ENCODE measurements at places on chromosomes 3 and 15.

GRCh38 chr3:32969656-32970055 lies 18.2 kb downstream of the CCR4 start:
- DNase-seq = no peak

GRCh38 chr3:43152649-43153048 lies 46.8 kb upstream of the POMGNT2 start:
- DNase-seq = peak; percentile 9

GRCh38 chr15:66023311-66023972 lies 154.2 kb downstream of the RAB11A start:
- no peak for DNase-seq

- no peak for DNase-seq
These were observed 145.8 kb downstream of the CBLB start for GRCh38 chr3:105722943-105723556.

DNA sequence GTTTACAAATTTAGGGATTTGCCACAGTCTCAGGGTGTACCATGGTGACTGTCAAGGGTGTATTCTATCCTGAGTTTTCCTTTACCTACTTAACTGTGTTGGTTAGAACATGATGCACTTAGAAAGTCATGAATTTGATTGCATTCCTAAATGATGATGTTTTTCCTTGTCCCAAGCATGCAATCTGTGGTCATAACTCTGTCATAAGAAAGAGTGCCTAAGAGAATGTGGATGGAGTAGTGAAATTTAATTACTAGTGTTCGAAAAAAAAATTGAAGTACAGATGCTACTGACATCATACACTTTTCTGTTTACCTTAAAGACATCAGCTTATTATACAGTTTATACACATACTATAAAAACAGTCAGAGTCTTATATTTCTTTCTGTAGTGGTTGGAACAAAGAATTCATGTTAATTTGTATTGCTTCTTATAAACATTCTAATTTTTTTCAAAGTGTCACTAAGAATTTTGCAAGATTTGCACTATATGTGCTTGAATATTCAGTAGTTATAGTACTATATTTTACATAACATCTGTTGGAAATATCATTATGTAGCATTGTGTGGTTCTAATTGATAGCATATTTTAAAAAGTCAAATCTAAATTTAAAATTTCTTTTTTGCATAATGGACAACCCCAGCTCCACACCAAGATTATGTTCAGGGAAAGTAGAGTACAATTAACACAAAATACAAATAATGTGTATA lies 231.3 kb upstream of the KCNMB2 start:
- DNase-seq = peak; percentile 85

DNA sequence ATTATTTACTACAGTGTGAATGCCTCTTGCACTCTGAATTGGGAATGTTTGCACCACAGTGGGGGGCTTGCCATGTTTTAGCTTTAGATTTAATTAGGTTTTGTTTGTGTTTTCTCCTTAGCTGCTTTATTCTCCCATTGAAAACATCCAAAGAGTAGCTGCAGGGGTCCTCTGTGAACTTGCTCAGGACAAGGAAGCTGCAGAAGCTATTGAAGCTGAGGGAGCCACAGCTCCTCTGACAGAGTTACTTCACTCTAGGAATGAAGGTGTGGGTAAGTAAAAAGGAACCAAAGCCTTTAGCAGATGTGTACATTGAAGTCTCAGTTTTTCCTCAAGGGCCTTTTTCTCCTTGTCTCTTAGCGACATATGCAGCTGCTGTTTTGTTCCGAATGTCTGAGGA lies 36.9 kb downstream of the CTNNB1 start:
- no peak for DNase-seq

DNA sequence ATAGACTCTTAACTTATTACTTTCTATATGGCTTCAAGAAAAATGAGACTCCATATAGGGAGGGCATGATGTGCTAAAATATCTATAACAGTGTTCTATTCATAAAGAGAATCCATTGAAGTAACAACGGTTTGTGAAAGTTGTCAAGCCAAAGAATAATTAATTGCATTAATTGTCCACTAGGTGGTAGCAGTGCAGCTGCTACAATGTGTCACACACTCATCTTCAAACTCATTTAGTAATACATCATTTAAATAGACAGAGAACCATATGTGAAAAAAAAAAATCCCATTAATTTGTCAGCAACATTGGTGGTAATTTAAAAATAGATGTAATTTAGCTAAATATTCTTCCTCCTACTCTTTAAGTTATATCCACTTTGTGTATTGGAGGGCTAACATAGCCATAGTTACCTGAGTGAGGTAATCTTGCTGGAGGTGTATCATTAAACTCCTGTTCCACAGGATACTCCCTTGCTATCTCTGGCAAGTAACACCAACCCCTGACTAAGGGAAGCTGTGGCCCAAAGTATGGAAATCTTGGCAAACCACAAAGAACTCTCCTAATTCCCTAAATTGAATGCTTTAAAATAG lies 3.7 kb upstream of the CPA3 start:
- DNase-seq = peak; percentile 59

GRCh38 chr15:63371297-63371918 lies 10.2 kb downstream of the CA12 start:
- peak; percentile 59 for DNase-seq

- no peak for DNase-seq
These were observed 138.6 kb downstream of the FMN1 start for GRCh38 chr15:33055962-33056361.

GRCh38 chr15:28922707-28923012 lies 36.9 kb downstream of the APBA2 start:
- no peak for DNase-seq

- DNase-seq = no peak
These were observed 69.2 kb upstream of the CSTA start for GRCh38 chr3:122255757-122256439.

DNA sequence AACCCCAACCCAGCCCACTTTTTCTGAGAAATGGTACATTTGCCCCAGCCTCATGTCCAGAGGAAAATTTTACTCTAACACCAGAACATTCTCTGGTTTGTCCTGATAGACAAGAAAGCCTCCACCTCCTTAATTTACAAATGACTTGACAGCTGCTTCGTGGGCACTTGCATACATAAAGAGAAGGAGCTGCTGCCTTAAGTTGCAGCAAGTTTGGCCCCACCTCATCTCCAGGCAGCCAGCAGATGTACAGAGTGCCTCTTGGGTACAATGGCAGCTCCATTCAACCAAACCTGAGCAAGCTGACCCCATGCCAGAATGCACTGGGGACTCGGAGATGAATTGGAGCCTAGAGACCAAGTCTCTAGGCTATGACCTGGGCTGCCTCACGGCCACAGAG lies 6.2 kb upstream of the H1-8 start:
- DNase-seq = no peak

- DNase-seq = no peak
These were observed 26.6 kb downstream of the ACKR4 start for GRCh38 chr3:132623646-132624045.

DNA sequence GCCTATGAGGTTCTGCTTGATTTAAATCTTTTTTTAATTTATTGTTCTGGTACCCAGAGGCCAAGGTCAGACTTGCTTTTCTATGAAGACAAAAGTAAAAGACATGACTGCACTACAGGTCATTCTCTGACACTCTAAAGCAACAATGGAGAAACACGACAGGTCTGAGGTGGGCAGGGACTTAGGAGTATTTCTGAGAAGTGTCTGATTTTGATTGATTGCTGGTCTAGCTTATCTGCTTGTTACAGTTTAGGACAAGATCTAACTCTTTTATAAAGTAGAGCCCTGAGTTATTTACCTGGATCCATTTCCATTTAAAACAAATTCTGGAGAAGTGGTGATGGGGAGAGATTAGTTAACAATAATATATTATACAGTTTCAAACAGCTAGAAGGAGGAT lies 115.2 kb upstream of the STT3B start:
- DNase-seq = no peak

- DNase-seq = no peak
These were observed 2.3 kb upstream of the TGFBR2 start for GRCh38 chr3:30604093-30604492.

- no peak for DNase-seq
These were observed 8.8 kb upstream of the CHST14 start for GRCh38 chr15:40461958-40462357.

GRCh38 chr15:41773332-41773728 lies 954 bp upstream of the MAPKBP1 start:
- no peak for DNase-seq

GRCh38 chr15:80703965-80704364 lies 8.9 kb downstream of the ABHD17C start:
- no peak for DNase-seq

- DNase-seq = no peak
These were observed 612 bp downstream of the GJD2 start for GRCh38 chr15:34754171-34754601.

GRCh38 chr15:32033186-32033890 lies 3.0 kb downstream of the CHRNA7 start:
- no peak for DNase-seq

GRCh38 chr3:66620296-66620695 lies 119.5 kb upstream of the LRIG1 start:
- no peak for DNase-seq

DNA sequence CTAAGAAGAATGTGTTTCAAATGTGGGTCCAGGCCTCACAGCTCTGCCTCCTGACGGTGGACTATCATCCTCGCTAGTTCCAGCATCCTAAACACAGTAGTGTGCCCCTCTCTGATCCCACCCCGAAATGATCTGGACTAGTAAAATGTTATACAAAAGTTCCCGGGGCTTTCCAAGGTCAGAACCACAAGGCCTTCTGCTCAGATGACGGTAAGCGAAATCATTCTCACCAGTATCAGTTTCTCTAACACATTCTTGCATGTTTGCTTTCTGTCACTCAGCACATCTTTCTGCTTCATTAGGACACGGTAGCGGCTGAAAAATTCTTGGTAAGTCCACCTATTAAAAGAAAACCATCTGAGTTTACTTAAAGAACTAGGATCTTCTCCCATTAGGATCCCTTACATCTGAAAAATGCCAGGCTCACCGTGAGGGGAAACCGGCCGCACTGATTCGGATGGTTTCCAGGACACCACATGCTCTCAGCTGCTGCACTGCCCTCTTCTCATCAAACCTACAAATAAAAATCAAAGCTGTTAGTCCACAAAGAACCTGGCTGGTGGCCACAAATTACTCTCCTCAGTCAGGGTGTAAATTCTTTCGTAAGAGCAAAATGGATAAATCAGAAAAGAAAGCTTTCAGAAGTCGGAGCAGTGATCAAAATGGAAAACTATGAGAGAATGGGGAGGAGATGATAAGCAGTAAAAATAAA lies 83.9 kb upstream of the MYO5C start:
- DNase-seq = no peak

- no peak for DNase-seq
These were observed 19.2 kb upstream of the TKT start for GRCh38 chr3:53274938-53275605.

GRCh38 chr15:73352082-73352481 lies 16.7 kb downstream of the HCN4 start:
- no peak for DNase-seq

- no peak for DNase-seq
These were observed 88.9 kb upstream of the PTX3 start for GRCh38 chr3:157347577-157348303.

- no peak for DNase-seq
These were observed 17.5 kb downstream of the TBC1D5 start for GRCh38 chr3:17724948-17725347.

DNA sequence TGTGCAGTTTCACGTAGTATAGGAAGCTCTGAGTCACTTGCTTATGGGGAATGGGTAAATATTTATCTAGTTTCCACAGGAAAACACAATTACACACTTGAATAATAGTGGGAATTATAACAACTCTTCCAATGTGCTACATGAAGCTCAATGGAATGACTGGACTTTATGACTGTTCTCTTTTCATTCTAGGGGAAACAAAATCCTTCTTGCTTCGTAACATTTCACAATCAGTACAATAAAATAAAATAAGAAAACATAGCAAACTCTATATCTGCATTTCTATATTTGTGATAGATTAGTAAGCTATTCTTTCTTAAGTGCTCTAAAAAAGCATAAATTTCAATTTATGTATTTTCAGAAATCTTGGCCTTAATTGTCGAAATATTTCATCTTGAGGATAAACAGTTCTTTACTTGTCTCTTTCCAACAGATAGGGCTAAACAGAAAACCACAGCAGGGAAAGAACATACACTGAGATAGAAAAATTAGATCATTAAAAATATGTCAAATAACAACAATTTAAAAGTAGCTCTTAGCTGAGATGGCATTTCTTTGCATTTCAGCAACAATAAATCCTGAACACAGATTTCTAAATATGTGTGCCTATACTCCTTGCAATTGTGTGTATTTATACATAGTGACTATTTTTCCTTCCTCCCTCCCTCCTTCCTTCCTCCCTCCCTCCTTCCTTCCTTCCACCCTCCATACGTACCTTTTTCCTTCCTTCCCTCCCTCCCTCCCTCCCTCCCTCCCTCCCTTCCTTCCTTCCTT lies 395.5 kb upstream of the KCNMB2 start:
- peak; percentile 13 for DNase-seq

Measured in fibroblast of skin of right quadriceps (primary cell).